ENCODE measurements at places on chromosomes 6 and 20. TPM values are rescaled to one million over a fixed set of nuclear protein-coding genes. Genes with fewer than 3 reads are reported as not detected.

KCNQ2 gene
- total RNA-seq: not detected

C20orf204 gene
- total RNA-seq: not detected

DEF6 gene
- total RNA-seq: 1.1 TPM

NT5E gene
- 55.4 TPM for total RNA-seq

OR2J3 gene
- not detected for total RNA-seq

PI3 gene
- total RNA-seq: 4.5 TPM

LBP gene
- total RNA-seq: not detected

KCNK15 gene
- 1.1 TPM for total RNA-seq

GRM1 gene
- total RNA-seq: not detected

UBE2V1 gene
- total RNA-seq: 59.3 TPM

PRR18 gene
- total RNA-seq: not detected

SLC22A2 gene
- not detected for total RNA-seq

BPIFA3 gene
- total RNA-seq: not detected

ISM1 gene
- not detected for total RNA-seq

ADGB gene
- not detected for total RNA-seq

RBPJL gene
- not detected for total RNA-seq

CST2 gene
- 0.16 TPM for total RNA-seq

BFSP1 gene
- 2.3 TPM for total RNA-seq

TCEA2 gene
- total RNA-seq: 26.5 TPM

SLC35D3 gene
- total RNA-seq: not detected

HINT3 gene
- 9.2 TPM for total RNA-seq

TRIM10 gene
- total RNA-seq: not detected

MACROD2 gene
- total RNA-seq: not detected

TMEM217 gene
- total RNA-seq: 0.65 TPM

AAR2 gene
- total RNA-seq: 43.9 TPM
